ENCODE measurements at places on chromosomes 4 and X.
A peak's percentile ranks its signal among the peaks of the same experiment; 100 is the strongest.

DNA sequence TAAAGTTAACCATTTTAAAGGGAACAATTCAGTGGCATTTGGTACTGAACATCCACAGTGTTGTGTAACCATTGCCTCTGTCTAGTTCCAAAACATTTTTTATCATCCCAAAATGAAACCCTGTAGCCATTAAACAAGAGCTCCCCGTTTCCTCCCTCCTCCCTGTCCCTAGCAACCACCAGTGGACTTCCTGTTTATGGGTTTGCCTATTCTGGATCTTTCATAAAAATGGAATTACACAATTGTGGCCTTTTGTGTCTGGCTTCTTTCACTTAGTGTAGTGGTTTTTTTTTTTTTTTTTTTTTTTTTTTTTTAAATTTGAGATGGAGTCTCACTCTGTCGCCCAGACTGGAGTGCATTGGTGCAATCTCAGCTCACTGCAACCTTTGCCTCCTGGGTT, 11.6 kb downstream of the RBMX2 start:
- peak; percentile 44 for DNase-seq

GRCh38 chr4:106049490-106049889, 154.2 kb downstream of the NPNT start:
- no peak for DNase-seq

DNA sequence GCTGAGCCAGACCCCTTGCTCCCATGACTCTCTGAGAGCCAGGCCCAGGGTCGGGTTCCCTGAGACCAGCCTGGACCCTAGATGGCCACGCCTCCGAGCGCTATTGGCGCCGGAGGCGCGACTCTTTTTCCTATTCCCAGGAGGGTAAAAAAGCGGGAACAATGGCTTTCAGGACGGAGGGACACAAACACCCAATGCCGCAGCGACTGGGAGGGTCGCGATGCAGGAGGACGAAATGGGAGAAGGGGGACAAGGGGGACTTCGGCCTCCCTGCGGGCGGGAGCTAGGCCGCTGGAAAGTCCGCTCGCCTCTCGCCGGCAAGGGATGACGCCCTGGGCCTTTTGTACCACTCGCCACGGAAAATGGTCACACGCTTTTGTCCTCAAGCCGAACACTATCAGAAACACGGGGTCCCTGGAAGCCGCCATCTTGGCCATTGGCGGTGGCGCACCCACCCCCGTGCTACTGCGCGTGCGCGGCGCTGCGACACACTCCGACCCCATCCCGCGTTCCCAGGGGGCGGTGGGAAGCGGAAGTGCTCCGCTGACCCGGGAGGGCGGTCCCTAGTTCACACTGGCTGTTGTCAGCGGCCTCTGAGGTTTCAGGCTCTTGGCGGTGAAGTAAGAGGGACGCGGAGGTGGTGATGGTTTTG, 98.4 kb downstream of the ZNF674 start:
- DNase-seq: peak; percentile 56

DNA sequence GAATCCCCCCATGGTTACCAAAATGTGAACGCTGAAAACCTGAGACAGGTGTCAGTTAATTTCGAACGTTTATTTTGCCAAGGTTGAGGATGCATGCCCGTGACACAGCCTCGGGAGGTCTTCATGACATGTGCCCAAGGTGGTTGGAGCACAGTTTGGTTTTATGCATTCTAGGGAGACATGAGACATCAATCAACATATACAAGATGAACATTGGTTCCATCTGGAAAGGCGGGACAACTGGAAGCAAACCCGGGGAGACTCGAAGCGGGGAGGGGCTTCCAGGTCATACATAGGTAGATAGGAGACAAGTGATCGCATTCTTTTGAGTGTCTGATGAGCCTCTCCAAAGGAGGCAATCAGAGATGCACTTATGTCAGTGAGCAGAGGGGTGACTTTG, 11.0 kb upstream of the SH3BP2 start:
- DNase-seq: no peak

- DNase-seq: no peak
Observed at GRCh38 chr4:39718366-39719323, 20.7 kb downstream of the UBE2K start.

GRCh38 chr4:183264614-183265013, 55.5 kb downstream of the CLDN22 start:
- no peak for DNase-seq

DNA sequence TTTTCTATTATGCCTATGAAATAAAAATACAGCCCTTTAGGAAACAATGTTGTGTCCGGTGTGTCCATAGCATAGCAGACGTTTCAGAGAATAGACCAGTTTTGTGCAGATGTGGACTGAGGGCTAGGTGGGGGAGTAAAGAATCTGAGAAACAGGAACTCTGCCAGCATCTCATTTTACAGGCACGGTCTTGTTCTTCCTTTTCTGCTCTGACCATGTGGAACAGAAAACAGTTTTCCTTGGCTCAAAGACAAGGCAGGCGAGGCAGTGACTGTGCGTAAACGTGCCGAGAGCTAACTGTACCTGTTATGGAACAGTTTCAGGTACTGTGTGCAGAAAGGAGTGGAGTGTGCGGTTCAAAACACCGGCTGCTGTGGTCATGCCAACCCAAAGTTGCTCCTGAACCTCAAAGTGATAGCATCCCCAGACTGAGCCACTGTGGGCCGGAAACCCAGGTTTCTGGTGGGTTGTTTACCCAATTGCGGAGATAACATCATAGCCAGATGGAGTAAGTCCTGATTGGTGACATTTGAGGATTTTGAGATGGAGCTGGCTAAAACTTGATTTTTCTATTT, 20.2 kb downstream of the CNGA2 start:
- no peak for DNase-seq

DNA sequence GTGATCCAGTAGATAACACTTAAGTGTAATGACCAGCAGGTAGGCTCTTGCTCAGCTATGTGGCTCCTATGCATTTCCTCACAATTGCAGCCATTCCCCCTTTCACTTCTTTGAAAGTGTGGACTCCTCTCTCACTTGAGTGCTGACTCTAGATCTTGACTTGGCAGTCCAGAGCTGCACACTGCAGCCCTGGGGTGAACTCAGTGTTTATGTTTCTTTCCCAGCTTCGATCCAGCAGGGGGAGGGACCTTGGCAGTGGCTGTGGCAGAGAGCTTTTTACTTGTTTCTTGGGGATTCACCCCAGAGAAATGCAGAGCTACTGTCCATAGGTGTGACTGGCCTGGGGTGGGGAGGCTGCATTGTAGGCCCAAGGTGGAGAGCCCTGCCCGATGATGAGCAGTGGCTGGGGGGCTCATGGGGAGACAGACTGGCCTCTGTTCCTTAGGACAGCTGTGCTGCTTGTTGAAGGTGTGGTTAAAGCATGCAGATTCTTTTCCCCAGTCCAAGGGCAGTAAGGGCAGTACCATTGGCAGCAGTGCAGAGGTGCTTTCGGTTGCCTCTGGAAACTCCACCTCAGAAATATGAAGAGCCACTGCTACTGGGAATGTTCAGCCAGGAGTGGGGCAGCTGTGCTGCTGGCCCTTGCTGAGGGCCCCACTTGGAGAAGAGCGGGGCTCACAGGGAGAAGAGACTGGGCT, 134.7 kb downstream of the SH3BGRL start:
- DNase-seq: no peak

- DNase-seq: no peak
Observed at GRCh38 chrX:119090627-119091026, 17.8 kb downstream of the CT47C1 start.

- DNase-seq: no peak
Observed at GRCh38 chrX:72306085-72306801, 529 bp upstream of the CITED1 start.

GRCh38 chrX:771536-771935, 140.9 kb downstream of the SHOX start:
- DNase-seq: no peak

DNA sequence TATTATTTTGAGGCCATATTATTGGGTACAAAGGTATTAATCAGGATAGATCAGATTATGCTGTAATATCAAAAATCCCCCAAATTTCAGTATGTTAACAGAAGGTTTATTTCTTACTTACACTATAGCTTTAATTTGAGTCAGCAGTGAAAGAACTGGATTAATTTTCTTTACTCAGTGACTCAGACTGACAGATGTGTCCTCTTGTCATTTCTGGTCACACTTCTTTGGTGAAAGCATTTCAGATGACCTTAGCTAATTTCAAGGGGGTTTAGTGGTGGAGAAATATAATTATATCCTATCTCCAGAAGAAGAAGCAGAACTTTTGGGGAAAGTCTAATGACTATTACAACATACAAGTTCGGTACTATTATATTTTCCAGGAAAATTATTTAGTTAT, 12.4 kb downstream of the DDIT4L start:
- DNase-seq: no peak

GRCh38 chr4:1669850-1670249, 14.3 kb downstream of the FAM53A start:
- DNase-seq: no peak

DNA sequence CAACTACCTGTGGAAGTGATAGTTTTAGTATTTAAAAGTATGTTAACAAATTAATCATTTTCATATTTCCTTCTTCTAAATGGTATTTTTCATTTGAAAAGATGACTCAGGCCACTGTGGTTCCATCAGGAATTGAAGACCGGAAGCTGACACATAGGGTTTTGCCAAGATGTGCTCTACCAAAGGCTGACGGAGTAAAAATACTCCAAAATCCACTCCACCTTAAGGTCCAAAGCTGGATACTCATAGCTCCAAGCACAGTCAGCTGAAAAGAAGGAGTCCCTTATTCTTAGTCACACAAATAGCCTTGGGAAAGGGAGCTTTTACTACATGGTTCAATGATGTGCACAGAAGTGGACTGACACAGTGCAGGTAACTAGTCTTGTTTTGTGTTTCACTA, 472.0 kb downstream of the ARAP2 start:
- DNase-seq: no peak

DNA sequence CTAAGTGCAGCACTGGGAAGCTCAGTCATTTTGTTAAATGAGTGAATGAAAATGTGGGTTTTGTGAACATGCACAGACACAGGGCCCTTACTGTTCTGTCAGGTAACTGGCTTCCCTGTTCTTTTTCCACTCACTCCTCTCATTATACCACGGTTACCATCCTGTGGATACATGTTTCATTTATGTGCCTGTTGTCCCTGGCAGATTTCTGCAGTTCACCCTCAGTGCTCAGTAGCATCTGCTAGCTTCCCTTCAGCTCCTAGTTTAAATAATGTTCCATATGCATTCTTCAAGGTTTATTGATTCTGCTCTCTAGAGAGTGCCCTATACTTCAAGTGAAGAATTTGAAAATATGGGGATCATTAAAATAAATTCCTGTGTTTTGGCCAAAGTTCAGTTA, 1634.3 kb upstream of the ADGRL3 start:
- DNase-seq: no peak
